ENCODE measurements at places on chromosomes 3 and 15. TPM values are rescaled to one million over a fixed set of nuclear protein-coding genes. Genes with fewer than 3 reads are reported as not detected.

DNA sequence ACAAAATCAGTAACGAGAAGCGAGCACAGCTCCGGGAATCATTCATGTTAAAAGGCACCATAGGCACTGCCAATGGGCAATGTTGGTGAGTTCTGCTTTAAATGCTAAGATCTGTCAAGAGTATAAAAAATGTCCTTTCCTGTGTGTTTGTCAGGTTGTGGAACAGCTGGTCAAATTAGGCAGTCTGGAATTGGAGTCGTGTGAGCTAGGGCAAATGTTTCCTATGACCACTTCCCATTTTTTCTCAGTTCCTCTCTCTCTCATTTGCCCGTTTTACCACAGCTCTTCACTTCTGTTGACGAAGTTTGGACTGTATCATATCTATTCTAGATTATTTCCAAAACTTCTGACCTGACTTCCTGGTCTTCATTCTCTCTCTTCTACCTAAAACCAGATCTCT, 60.8 kb upstream of the GOLIM4 start:
- DNase-seq, result no peak

- no peak for DNase-seq
Observed at GRCh38 chr3:134803051-134803505, 8.0 kb downstream of the EPHB1 start.

DNA sequence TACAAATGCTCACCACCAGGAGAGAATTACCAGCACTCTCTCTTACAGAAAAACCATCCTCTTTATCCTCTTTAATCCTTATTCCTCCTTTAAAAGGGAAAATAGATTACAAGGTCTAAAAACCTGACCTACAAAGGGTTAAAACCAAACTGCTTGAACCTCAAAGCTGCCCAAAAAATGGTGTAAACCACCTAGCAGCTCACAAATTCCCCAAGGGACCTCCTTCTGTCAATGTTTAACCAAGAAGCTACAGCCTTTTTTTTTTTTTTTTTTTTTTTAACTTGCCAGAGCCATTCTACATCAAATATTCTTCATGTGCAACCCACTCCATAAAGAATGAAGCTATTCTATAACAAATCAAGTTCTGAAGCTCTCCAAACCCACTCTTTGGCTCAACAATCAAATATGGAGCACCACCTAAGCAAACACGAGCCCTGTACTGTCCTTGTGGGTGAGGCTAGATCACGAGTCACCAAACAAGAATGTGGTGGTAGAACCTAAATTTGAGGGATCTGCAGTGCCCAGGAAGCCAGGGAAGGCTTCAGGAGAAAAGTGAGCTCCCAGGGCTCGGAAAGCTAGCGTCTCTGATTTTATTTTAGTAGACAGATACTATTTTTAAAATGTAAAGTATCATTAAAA, 20.1 kb downstream of the OSBPL10 start:
- DNase-seq, result peak; percentile 67

- no peak for DNase-seq
Observed at GRCh38 chr3:152460936-152461335, 192.2 kb downstream of the MBNL1 start.

- DNase-seq, result no peak
Observed at GRCh38 chr3:122088531-122088930, 33.4 kb downstream of the CD86 start.

GRCh38 chr15:71066983-71067382, 48.3 kb upstream of the THSD4 start:
- peak; percentile 96 for DNase-seq

GRCh38 chr15:43958861-43959330, 132.1 kb downstream of the WDR76 start:
- DNase-seq, result peak; percentile 81

GRCh38 chr3:13750215-13750614, 129.7 kb downstream of the WNT7A start:
- DNase-seq, result no peak

DNA sequence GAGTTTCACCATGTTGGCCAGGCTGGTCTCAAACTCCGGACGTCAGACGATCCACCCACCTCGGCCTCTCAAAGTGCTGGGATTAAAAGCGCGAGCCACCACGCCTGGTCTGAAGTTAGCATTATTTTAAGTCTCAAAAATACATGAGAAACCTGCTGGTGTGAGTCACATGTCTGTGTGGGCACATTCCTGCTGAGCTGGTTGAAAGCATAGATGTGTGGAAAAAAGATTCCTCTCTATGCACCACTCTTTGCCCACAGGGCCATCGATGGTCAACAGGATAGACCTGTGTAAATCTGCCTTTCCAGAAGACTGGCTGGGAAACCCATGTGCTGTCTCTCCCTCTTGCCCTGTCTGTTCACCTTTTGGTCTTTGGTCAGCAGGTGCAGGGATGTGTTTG, 63.5 kb downstream of the CHRD start:
- no peak for DNase-seq

GRCh38 chr15:83858820-83859505, 205.0 kb downstream of the ADAMTSL3 start:
- no peak for DNase-seq

DNA sequence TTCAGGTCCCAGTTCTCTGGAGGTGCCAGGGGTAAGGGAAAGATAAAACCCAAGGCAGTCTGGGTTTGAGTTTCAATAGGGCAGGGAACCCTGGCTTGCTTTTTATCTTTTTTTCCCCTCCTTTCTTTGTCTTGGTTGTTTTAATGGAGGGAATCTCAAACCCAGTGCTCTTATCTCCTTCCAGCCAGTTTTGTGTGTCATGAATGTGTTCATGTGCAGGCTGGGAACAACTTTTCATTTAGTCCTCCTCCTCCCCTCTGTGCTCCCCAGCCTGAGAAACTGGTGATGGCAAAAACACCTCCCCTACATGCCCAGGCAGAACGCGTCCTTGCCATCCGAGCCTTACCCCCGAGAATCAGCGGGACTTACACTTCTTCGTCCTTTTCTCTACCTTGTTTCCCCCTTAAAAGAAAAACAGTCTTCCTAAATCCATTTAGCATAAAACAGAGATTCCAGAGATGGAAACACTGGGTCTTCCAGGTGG, 10.9 kb downstream of the SEMA3G start:
- no peak for DNase-seq

GRCh38 chr3:14594234-14594633, 54.1 kb upstream of the GRIP2 start:
- DNase-seq, result no peak

DNA sequence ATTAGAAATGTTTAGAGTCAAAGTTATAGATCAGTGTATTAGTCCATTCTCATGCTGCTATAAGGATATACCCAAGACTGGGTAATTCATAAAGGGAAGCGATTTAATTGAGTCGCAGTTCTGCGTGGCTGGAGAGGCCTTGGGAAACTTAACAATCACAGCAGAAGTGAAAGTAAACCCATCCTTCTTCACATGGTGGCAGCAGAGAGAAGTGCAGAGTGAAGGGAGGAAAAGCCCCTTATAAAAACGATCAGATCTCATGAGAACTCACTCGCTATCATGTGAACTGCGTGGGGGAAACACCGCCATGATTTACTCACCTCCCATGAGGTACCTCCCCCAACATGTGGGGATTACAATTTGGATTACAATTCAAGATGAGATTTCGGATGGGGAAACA, 871.5 kb downstream of the DIPK2A start:
- peak; percentile 4 for DNase-seq

AGBL1 gene
- not detected for total RNA-seq

CHL1 gene
- 0.63 TPM for total RNA-seq

DPPA2 gene
- not detected for total RNA-seq

PDHB gene
- total RNA-seq, result 75.4 TPM

STRIT1 gene
- not detected for total RNA-seq

DNAH12 gene
- 0.09 TPM for total RNA-seq
